Activated T-cell treated with anti-CD3 and anti-CD28 coated beads for 1 hour (primary cell): ENCODE measurements at places on chromosomes 6 and 20.

GRCh38 chr6:154909821-154910220 is 85.3 kb upstream of the TIAM2 start:
- DNase-seq: no peak

DNA sequence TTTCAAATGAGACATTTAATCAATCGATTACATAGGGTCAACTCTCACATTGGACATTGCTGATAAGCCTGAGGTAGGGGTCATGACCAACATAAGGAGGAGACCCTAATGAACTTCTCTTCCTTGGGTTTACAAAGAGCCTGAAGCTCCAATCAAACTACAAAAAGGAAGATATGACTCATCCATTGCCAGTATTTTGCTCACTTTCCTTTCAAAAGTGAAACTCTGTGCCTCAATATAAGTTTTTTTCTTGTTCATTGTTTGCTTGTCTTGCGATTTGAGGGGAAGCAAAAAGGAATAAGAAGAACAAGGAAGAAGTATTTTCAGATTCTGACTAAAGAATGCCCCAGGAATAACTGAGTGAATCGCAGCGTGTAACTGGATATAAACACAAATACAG is 38.8 kb upstream of the KHDRBS2 start:
- DNase-seq: no peak

GRCh38 chr6:26383624-26384417 is 913 bp downstream of the BTN2A2 start:
- no peak for DNase-seq

GRCh38 chr20:57040924-57041323 is 225.5 kb downstream of the BMP7 start:
- DNase-seq: no peak

DNA sequence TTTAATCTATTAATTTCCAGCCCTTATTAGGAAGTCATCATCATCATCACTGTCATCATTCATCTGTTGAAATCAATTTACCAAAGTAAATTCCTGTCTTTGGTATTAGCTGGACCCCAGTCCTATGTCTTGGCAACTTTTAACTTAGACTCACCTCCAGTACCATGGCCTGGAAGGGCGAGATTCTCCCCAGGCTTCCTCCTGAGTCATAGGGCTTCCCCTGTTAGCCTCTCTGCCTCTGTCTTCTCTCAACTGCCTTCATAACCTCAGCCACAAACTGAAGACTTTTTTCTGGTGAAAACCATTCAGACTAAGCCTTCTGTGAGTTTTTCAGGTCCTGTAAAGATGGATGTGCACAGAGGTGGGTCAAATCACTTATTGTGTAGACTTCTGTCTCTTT is 95.0 kb downstream of the NKAIN2 start:
- no peak for DNase-seq

DNA sequence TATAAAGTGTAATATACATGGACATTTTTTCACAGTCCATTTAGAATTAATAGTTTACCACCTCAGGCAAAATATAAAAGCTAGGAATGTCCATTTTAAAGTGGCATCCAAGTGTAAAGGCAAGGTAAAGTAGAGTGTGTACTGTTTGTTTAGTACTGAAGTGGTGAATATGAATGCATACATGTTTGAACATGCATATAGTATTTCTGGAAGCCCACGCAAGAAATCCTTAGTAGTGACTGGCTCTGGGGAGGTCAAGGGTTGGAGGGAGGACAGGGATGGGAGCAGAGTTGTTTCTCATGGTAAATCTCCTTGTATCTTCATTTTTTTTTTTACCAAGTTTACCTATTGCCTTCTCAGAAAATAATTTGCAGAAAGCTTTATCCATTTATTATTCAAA is 129.2 kb downstream of the UNC5CL start:
- no peak for DNase-seq

- DNase-seq: no peak
Observed at GRCh38 chr6:11445146-11445545, 92.4 kb upstream of the TMEM170B start.

DNA sequence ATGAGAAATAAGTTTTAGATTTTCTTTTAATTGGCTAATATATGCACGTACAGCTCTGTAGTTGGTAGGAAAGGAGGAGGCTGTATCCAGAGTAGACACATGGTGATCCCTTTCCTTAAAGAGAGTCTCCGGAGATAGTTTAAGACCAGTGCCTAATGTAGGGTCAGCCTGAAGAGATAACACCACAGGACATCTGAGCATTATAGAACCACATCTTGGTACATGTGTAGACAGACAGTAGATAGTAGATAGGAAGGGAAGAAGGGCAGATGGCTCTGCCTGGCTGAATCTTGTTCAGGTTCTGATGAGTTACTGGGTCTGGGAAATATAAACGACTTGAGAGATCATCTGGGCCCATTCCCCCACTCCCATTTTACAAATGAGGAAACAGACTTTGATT is 18.5 kb downstream of the CHMP4B start:
- DNase-seq: no peak

DNA sequence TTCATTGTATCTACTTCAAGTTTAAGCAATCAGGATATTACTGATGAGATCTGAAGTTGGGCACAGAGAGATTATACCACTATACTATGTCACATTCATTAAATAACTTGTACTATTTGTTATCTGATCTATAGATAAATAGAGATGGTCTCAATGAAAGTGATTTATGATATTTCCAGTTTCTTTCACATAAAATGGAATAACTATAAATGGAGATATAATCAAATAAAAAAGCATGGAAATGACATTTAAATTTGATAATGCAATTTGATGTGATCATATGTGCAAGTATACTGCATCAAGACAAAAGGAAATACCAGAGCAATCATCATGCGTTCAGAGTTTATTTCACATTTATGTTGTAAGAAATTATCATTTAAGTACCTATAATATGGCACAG is 368.9 kb downstream of the PKHD1 start:
- no peak for DNase-seq

DNA sequence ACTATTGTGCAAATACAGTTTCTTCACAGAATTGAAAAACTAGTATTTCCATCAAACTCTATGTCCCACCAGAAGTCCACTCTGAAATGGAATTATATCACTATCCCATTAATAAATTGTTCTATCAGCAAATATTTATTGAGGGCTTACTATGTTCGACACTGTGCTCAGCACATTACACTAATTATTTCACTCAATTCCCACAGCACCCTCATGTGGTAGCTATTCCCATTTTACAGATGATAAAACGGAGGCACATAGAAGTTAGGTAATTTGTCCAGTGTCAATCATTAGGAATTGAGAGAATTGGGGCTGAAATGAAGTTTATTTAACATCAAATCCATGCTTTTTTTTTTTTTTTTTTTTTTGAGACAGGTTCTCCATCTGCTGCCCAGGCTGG is 52.5 kb downstream of the MKKS start:
- no peak for DNase-seq
